ENCODE measurements at places on chromosomes 6 and 20.

- DNase-seq, result no peak
These were observed 151.6 kb downstream of the SASH1 start for GRCh38 chr6:148494226-148494625.

- no peak for DNase-seq
These were observed 23.1 kb downstream of the VPS52 start for GRCh38 chr6:33248643-33248931.

- peak; percentile 29 for DNase-seq
These were observed 637 bp upstream of the HIVEP2 start for GRCh38 chr6:142945446-142946180.

GRCh38 chr20:12808006-12808567, 200.7 kb upstream of the SPTLC3 start:
- DNase-seq, result no peak

DNA sequence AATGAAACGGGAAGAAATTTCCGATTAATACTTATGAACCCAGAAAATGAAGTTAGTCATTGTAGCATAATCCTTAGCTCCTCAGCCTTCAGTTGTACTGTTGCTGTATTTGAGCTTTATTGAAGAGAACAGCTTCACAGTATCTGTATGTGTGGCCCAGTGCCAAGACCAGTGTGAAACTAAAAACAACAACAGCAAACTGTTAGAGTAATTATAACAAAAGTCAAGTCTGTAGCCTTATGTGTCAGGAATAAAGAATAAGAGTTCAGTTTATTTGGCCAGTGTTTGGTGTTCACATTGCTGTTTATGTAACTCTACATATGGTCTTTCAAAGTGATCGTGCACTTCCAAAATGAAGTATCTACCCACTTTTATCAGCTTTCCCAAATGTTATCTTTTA, 70.9 kb downstream of the ARID1B start:
- no peak for DNase-seq

GRCh38 chr6:52881996-52882841, 27.3 kb downstream of the GSTA3 start:
- peak; percentile 87 for DNase-seq

DNA sequence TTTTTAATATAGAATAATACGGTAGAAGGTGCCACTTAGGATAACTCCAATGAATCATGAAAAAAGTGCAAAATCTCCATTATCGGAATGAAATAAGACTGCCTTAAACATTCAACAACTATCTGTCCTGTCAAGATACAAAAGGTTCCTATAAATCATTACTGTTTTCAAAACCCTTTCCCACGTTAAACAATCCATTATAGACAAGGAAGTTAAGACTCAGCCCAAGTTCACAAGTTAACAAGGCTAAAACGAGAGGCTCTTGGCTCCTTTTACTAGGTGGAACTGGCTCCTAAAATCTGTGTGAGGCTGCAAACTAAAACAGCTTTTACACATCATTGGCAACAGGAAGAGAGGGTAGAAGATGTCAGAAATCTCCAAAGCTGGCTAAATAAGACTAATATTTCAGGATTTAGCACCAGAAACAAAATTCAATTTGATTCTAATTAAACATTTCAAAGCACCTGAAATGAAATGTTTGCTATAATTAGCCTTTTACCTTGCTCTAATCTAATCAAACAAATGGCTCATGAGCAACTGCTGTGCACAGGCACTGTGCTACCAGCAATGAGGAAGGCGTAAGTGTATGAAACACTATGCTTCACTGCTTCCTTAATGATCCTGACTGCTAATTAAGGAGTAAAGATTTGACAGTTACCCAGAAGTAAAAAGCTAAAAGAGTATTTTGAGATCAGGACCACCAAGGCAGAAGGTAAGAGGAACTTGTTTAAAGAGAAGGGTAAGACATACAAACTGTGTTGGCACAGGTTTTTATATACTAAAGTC, 109.7 kb downstream of the DST start:
- no peak for DNase-seq

- peak; percentile 32 for DNase-seq
These were observed 39.2 kb downstream of the KCNK5 start for GRCh38 chr6:39189915-39190544.

- no peak for DNase-seq
These were observed 187.4 kb downstream of the KIF16B start for GRCh38 chr20:16385891-16386290.

- DNase-seq, result no peak
These were observed 174.3 kb downstream of the CDKAL1 start for GRCh38 chr6:20708367-20709124.

- no peak for DNase-seq
These were observed 183.4 kb downstream of the ALDH8A1 start for GRCh38 chr6:134766497-134766896.

- no peak for DNase-seq
These were observed 6.4 kb downstream of the SYNJ2 start for GRCh38 chr6:157987788-157988699.

- DNase-seq, result no peak
These were observed 72.6 kb upstream of the F13A1 start for GRCh38 chr6:6393069-6393529.

- DNase-seq, result peak; percentile 81
These were observed 49.4 kb upstream of the CARMIL1 start for GRCh38 chr6:25229671-25230321.

DNA sequence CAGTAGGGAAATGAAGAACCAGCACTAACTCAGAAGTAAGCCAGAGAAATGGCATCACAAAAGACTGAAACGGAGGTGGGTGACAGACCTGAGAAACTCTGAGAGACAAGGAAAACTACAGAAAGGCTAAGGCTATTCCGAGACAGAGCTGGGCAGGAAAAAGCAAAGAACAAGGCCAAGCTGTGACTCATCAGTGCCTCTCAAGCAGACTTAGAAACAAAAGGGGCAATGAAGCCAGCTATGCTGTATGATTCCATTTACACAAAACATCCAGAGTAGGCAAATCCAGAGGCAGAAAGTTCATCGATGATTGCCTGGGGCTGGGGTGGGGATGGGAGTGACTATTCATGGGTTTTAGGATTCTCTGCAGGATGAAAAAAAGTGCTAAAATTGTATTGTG, 50.0 kb downstream of the SLC23A2 start:
- DNase-seq, result peak; percentile 79

DNA sequence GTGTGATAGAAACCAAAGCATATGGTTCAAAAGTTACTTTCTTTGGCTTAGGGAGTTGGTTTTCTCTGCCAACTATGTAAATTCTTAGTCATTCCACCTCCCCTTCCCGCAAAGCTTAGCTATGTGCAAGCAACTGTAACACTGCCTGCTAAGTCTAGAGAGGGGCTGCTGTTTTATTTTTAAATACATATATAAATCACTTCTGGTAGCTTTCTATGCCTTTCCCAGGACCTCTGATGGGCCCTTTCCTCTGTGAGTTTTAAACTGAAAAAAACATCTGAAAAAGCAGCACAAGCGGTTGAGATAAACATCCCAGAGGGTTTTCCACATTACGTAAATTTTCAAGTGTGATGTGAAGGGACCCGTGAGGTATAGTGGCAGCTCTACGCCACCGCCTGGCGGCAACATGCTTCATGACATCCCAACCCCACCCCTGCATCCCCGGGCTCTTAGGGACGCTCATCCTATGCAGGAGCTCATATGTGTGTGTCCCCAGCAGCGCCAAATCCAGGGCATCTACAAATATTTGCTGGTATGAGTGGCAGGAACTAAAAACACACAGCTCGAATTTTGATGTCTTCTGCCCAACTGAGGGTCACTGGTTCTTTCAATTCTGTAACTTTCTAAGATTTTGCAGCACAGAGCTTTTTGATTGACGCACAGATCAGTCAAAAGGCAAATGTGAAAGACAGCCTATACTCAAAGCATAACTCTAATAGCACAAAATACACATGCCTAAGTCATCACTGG, 12.7 kb downstream of the SAYSD1 start:
- peak; percentile 16 for DNase-seq

- DNase-seq, result no peak
These were observed 63.0 kb downstream of the STX11 start for GRCh38 chr6:144213315-144213714.

- no peak for DNase-seq
These were observed 406.9 kb downstream of the CDH26 start for GRCh38 chr20:60365064-60365666.

DNA sequence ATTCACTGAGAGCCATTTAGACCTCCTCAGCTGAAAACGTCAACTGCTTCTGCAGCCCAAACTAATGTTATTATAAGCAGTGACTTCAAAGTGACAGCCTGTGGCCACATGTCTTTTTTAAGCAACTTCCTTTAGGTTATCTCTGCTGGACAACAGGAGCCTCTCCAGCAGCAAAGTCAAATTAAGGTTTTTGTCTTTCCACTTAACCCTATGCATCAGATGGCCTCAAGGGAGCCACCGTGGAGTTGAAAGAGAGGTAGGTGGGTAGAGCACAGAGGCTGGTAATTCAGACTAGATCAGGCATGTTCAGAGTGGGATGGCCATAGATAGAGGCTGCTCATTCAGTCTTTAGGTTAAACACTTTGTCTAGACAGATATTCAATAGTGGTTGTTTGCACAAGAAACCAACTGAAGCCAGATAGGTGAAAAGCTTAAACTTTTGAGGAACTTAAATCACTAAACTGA, 300.6 kb upstream of the ECI2 start:
- DNase-seq, result no peak

DNA sequence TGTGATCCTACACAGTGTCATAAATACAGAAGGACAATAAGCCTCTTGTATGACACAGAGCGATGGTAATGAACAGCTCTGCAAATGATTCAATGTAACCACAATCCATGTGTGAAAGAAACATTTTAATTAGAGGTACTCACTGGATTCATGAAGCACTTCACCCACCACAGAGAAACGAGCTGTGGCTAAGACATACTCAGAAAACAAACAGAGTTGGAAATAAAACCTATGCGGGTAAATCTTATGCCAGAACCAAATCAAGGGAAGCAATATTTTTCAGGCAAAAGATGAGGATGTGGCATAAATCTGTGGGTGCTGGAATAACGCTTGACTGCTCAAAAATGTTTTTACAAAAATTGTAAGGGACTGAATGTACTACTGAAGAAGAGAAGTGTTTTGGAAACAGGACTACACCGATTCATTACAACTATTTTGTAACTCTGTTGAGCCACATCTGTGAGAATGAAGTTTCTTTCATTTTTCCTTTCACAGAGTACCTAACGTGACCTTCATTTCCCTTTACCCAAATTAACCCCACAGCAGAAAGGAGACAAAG, 112.1 kb downstream of the WDR27 start:
- peak; percentile 52 for DNase-seq

- peak; percentile 97 for DNase-seq
These were observed 67.3 kb downstream of the MDGA1 start for GRCh38 chr6:37630281-37630799.

DNA sequence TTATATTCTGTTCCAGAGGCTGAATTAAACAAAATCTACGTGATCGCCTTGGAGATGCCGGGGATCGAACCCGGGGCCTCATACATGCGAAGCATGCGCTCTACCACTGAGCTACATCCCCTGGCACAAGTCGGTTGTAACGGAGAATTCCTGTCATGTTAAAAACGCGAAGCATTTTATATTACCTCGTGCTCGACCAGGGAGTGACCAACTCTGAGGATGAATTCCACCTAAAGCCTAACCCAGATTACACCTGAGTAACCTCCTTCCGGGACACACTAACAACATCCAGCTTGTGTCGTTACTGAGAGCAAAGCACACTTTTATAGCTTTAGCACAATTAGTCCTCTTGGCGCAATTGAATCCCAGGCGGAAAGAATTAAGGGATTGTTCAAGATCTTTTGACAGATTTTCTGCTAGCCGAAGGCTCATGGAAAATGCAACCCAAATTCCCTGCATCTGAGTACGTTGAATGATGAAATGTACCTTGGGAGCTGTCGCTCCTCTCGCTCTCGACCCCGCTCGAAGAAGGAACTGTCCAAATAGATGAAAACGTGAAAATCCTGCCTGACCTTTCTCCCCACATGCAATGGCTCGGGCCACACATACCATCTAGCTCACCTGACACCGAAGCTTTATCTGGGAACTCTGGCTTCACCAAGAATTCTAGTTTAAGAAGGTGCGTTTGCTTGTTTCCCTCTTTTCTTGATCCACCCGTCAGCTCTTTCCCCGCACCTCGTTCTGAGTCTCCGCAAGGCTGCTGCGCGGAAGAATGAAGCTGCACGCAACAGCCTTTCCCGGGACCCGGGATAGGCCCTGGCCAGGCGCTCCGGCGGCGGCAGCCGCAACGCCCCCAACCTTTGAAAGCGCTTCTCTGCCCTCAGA, 148.3 kb downstream of the GPX5 start:
- peak; percentile 66 for DNase-seq

- no peak for DNase-seq
These were observed 77.7 kb upstream of the SLC22A23 start for GRCh38 chr6:3534599-3534998.
